ENCODE measurements at places on chromosomes 7 and 10.

DNA sequence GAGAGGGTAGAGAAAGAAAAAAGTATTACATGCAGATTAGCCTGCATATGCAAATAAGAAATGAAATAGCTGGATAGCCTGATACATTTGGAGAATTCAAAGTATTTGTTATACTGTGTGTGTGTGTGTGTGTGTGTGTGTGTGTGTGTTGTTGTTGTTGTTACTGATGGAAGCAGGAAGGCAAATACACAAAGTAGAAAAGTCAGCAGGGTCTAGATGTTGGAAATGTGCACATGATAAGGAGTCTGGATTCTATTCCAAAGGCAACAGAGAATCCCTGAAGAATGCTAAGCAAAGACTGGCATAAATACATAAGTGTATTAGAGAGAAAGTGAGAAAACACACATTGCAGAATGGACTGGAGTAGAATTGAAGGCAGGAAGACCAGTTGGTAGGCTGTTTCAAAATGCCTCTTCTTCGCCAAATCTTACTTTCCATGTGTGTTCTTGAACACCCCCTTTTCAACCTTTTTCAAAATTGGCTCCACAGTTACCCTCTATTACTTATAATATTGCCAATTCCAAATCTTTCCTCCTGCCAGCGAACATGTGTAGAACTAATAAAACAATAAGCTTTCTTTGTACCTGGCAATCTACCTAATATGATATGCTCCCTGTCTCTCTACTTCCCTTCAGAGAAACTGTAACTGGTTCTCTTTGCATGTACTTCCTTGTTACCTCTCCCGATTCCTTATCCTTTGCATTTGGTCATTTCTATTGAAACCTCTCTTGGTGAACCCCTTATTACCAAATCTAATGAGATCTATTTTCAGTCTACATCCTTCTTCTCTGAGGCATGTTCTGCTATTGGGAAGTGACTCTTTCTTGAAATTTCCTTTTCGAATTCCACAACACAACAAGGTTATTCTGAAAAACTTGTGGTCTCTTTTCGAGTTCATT lies 6.2 kb downstream of the CPED1 start:
- DNase-seq, result no peak

- no peak for DNase-seq
Measured at GRCh38 chr10:119448628-119449584, 93.6 kb downstream of the RGS10 start.

GRCh38 chr10:93712593-93712992 lies 10.2 kb upstream of the FRA10AC1 start:
- no peak for DNase-seq

- DNase-seq, result no peak
Measured at GRCh38 chr7:111438369-111439289, 123.7 kb downstream of the IMMP2L start.

DNA sequence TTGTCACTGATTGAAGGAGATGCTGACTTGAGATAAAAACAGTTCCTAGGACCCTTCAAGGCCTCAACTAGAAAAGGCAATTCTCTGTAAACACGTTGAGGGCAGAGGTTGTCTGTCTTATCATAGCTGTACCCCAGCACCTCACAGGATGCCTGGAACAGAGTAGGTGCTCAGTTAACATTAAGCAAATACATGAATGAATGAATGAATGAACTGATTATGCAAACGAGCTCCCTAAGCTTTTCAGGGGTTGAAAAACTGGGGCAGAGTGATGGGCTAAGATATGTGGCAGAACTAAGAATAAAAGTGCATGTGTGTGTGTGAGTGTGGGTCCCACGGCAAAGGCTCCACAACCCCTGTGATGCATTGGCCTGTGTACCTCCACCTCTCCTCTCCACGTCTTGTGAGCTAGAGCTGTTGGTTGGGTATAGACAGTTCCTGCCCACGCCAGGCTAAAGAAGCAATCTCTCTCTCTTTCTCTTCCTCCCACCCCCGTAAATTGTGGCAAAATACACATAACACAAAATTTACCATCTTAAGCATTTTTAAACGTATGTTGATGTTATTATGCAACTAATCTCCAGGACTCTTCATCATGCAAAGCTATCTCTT lies 20.9 kb upstream of the SMC3 start:
- no peak for DNase-seq

DNA sequence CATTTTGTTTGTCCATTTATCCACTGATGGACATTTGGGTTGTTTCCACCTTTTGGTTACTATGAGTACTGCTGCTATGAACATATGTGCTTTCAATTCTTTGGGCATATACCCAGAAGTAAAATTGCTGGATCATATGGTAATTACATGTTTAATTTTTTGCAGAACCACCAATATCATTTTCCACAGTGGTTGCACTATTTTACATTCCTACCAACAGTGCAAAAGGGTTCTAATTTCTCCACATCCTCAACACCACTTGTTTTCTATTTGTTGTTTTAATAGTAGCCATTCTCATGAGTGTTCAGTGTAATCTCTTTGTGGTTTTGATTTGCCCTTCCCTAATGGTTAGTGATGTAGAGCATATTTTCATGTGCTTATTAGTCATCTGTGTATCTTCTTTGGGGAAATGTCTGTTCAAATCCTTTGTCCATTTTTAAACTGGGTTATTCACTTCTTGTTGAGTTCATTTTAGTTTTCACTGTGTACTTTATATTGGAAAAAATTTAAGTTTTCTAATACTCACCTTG lies 101.9 kb downstream of the HIBADH start:
- DNase-seq, result no peak

DNA sequence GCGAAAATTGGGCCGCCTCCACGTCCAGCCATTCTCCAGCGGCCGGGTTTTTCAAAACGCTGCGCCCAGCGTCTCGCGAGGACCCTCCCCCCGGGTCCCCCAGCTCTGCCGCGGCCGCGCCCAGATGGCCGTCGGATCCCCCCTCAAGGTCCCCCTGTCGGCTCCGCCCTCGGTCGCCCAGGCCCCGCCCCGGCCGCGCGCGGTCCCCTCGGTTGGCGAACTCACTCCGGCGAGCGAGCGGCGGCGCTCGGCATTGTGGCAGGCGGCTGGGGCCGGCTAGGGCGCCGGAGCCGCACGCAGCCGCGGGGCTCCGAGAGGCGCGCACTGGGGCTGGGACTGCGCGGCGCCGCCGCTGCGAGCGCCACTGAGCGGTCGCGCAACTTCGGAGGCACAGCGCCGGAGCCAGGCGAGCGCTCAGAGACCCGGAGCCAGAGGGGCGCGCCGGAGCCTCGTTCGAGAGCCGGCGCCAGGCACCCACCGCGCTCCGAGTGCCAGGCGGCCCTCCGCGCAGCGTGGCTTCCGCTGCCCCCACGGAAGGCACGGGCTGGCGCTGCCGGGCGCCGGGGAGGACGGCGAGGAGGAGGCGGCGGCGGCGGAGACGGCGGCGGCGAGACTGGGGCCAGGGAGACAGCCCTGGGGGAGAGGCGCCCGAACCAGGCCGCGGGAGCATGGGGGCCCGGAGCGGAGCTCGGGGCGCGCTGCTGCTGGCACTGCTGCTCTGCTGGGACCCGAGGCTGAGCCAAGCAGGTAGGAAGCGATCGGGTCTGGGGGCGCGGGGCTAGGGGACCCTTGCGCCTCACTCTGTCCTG lies at the start of gene UNC5B:
Gene UNC5B (plus strand): TSS at position 253 of the 809 bp plus-strand sequence. CDS start 416 bp downstream, at position 669.
- peak; percentile 13 for DNase-seq

DNA sequence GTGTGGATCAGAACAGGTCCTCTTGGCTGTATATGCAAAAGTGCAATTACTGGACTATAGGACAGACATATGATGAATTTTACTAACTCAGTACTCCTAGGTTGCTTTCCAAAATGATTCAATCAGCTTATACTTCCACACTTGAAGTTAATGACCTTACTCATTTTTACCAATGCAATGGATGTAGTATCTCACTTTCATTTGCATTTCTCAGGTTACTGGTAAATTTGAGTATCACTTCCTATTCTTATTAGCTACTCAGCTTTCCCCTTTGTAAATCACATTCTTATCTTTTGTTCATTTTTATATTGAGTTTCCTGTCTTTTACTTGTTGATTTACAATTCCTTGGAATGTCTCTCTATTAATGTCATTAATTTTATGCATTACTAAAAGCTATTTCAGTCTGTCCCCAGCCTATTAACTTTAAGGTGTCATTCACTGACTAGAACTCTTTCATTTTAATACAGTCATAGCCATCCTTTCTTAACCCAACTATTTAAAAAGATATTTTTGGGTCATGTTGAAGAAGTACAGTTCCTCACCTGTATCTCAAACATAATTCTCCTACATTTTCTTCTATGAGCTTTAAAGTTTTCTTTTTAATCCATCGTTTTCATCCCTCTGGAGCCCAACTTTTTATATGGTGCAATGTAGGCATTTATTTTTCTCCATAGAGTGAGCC lies 88.6 kb downstream of the VIM start:
- DNase-seq, result no peak

DNA sequence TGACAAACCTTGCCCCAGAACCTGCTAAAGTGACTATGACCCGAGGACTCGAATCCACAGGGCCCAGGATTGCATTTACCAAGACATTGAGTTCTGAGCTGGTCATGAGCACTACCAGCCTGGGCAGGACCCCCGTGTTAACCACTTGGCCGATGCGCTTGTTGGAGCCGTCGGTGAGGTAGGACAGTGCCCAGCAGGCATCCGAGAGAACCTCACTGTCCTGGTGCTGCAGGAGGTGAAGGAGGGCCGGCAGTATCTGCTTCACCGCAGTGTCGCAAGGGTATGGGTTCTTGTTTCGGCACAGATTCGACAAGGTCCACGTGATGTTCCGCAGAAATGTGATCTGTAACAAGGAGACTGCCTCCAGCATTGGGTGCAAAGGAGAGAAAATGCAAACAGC lies 19.7 kb downstream of the KPNA7 start:
- no peak for DNase-seq

- DNase-seq, result no peak
Measured at GRCh38 chr10:34491678-34492077, 323.4 kb downstream of the PARD3 start.

GRCh38 chr7:97272237-97272975 lies 154.9 kb downstream of the SDHAF3 start:
- DNase-seq, result no peak

DNA sequence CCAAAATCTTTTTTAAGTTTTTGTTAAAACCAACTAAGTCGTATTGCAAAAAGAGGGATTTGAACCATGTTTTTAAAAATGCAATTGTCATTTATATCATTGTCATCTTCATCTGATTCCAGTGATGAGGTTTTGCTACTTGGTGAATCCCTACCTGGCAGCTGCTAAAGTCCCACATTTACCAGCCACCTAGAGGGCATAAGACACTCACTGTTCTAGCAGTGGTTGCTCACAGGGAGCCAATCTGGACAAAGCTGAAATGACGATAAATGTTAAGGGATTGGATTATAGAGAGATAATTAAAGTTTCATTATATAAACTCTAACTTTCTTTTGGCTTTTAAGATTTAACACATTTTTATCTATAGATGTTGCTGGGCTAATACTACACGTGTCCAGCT lies 18.7 kb downstream of the KIFBP start:
- no peak for DNase-seq

DNA sequence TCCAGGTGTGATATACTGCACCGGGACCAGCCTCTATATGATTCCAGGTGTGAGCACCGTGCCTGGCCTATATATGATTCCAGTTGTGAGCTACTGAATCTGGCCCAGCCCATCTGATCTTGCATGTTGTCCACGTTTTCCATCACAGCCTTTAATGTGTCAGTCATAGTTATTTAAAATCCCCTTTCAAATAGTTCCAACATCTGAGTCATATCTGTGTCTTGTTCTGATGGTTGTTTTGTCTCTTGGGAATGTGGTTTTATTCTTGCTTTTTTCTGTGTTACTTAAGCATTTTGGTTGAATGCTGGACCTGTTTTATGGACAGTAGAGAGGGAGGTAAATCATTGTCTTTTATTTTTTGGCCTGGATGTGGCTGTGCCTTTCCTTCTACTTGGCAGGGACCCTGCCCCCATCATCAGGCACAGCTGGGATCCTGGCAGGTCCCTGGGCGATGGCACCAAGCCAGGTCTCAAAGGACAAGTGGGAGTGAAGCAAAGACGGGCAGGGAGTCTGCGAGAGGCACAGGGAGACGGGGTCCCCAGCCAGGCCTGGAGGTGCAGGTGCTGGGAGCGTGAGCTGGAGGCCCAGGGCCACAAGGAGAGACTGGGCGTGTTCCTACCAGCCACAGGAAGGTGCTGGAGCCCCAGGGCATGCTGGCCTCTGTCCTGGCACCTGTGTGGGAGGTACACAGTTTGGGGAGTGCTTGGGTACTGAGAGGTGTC lies 94.7 kb downstream of the DYNC2I1 start:
- DNase-seq, result no peak

DNA sequence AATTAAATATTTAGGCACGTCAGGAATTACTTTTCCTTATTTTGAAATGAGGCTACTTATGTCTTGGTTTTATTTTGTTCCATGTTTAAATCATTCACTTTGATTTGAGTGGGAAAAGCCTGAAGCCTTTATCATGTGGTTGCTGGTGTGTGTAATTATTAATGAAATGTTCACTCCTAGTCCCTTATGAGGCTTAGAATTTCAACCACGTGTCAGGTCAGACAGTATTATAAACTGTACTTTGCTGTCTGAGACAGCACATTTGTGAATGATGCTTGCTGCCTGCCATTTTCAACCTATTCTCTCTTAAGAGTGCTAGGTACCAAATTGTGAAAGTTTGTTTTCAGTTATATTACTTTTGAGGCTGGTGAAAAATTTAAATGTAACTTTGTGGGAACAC lies 58.9 kb downstream of the COL17A1 start:
- DNase-seq, result no peak

DNA sequence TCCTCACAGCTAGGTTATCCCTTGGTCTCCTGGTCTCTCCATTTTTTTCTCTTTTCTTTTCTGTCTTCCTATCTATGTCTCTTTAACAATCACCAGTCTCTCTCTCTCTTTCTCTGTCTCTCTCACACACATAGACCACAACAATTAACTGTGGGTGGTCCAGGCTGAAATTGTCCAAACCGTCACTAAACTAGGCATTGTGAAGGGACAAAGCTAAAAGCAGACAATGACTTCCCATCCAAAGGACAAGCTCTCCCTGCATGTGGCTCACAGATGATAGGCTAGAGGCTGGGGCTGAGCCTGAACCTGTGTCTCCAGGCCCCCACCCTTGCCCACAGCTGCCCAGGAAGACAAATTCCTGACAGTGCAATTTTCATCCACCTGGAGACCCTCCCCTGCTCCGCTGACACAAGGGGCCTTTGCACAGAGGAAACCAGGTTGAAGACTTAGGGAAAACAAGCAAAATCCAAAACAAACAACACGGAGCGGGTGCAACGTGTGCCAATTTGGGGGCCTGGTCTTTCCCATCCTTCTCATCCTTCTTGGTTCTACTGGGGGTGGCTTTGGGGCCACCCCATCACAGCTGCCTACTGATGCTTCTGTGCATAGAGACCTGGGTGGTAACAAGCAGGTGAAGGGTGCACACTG lies 755.4 kb downstream of the GRID1 start:
- DNase-seq, result no peak

- DNase-seq, result no peak
Measured at GRCh38 chr10:114684822-114685209, 26.7 kb upstream of the ABLIM1 start.

GRCh38 chr7:877312-878232 lies 1.2 kb downstream of the GET4 start:
- DNase-seq, result no peak

GRCh38 chr7:27064159-27064558 lies 31.6 kb downstream of the HOXA1 start:
- no peak for DNase-seq

- no peak for DNase-seq
Measured at GRCh38 chr10:31557854-31558253, 238.8 kb downstream of the ZEB1 start.

GRCh38 chr7:7417414-7417813 lies 118.3 kb downstream of the COL28A1 start:
- DNase-seq, result no peak

GRCh38 chr7:74371381-74372341 lies 82.0 kb upstream of the GTF2IRD1 start:
- no peak for DNase-seq
